ENCODE measurements at places on chromosomes 6 and 20.

DNA sequence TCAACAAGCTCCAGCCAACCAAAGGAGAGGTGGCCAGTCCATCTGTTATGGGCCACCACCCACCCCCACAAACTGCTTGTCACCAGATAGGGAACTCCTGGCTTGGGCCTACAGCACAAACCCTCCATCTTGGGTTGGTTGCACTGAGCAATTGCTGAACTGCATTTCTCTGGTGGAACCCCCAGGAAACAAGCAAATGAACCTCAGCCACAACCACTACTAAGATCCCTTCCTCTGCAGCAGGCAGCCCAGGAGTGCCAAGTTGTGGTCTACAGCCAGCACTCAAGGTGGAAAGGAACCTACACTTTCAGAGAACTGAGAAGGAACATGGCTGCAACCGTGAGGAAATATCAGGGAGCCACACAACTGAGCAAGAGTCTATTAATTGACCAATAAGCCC is 171.6 kb downstream of the TMEM200A start:
- no peak for DNase-seq

DNA sequence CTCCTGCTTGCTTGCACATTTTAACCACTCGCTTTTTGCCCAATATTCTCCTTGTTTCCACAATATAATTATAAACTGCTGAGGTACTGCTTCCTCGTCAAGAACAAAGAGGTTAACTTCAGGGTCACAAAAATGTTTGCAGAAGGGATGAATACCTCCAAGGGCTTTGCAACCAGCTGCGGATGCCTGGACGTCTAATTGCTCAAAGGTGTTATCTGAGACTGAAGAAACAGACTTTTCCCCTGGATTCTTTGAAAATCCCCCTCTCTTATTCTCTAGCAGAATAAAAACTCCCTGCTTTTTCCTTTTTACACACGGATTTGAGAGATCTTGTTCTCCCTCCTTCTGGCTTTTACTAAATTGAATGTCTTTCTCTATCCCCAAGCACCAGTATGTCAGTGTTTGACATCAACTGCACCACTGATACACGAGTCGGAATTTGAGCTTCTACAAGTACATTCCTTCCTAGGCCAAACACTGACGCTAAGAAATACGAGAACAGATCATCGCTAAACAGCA is 336 bp upstream of the SMPDL3A start:
- no peak for DNase-seq

DNA sequence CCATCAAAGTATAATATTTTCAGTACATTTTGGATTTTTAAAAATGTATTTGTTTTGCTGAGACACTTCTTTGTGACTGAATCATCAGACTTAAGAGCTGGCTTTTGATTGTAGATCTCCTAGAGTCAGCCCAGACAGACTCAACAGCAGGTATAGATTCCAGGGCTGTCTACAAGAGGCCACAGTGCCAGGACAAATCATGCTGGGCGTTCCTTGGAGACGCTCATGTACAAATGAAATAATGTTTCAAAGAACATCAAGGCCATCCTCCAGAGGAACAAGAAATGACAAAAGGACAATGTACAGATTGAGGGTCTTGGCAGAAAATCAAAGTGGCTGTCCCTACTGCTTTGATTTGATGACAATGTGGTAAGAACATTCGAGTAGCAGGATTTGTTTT is 369.3 kb downstream of the GRIK2 start:
- no peak for DNase-seq

DNA sequence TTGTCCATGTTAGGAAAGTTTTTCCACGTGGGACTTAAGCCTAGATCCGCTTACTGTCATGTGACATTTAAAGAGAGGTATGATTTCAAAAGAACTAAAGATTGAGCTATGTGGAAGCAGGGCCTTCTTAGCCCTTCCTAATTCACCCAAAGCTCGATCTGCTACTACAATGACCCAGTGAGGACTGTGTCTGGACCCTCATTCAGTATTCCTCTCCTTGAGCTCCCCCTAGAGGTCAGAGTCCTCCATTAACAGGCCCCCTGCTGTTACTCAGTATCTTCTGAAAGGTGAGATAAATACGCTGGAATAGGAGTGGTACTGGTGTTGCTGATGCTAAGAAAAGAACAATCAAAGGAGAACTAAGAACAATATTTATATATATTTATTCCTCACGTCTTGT is 414.0 kb downstream of the GJA1 start:
- DNase-seq: peak; percentile 53

DNA sequence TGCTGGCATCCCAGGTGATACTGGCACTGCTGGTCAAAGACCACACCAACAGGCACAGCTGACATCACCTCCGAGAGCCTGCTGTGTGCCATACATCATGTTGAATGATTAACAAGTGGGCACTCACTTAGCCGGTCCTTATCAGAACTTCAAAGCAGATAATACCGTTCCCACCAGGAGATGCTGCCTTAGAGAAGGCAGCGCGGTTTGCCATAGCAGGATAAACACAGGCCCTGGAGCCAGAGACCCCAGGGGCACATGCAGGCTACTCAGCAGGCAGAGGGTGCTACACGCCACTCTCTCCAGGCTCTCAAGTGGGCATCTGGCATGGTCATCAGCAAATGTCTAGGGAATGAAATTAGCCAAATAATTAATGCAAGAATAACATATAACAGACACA is 86.5 kb upstream of the CST7 start:
- no peak for DNase-seq
